ENCODE measurements at places on chromosomes 3 and 15.
A peak's percentile ranks its signal among the peaks of the same experiment; 100 is the strongest.

DNA sequence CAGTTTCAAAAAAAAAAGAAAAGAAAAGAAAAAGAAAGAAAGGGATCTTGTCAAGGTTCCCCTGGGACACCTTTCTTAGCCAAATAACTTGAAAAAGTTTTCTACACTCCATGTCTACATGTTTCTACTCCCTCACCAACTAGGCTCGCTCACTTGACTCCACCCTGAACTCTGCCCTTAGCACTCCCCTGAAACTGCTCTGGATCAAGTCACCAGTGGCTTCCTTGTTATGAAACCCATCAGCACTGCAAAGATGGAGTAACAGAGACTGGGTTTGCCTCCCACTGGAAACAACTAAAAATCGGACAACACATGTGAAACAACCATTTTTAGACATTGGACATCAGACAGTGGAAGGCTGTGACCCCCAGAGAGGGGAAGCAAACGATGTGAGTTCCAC lies 36.8 kb downstream of the TMEM40 start:
- DNase-seq, result no peak

DNA sequence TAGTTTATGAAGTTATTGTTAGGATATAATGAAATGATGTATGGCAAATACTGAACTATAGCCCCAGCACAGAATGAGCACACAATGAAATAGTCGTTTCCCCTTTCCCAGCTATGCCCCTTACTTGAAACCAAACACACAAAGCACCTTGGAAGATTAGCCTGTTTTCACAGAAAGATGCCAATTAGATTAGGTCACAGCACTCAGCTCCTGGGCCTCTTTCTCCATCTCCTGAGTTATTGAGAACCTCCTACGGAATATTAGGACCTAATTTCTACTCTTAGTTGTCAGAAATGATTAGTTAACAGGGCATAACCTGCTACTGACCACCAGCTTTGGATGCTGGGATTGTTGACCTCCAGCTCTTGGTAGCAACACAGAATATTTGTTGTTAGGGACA lies 269.4 kb upstream of the ROPN1 start:
- DNase-seq, result no peak

DNA sequence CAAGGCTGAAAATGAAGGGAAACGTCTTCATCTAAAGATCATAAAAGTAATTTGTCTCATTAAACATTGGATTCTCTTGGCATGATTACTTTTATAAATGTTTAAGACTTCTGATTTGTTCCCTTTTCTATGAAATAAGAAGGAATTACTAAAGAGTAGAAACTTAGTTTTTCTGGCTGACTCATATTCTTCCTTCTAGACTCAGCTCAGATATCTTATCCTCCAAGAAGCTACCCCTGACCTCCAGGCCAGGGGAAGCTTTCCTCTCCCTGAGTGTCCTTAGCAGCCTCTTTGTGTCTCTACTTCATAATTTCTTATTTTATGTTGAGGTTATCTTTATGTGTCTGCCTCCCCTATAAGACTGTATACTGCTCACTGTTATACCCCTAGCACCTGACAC lies 291.9 kb upstream of the STT3B start:
- DNase-seq, result no peak

DNA sequence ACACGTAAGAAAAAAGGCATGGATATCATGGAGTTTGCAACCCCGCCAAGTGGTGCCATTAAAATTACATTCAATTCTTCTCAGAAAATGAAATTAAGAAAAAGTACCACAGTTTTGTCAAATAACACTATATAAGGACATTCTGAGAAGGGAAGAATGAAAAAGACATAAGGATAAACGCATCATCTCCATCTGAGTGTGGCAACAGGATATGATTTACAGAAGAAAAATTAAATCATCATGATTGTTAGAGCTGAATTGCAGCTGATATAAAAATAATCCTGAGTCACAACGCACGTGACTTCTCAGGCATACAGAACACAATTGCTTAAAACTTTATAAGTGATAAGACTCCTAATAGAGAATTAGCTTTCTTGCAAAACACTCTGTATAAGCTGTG lies 133.8 kb downstream of the GREM1 start:
- no peak for DNase-seq

DNA sequence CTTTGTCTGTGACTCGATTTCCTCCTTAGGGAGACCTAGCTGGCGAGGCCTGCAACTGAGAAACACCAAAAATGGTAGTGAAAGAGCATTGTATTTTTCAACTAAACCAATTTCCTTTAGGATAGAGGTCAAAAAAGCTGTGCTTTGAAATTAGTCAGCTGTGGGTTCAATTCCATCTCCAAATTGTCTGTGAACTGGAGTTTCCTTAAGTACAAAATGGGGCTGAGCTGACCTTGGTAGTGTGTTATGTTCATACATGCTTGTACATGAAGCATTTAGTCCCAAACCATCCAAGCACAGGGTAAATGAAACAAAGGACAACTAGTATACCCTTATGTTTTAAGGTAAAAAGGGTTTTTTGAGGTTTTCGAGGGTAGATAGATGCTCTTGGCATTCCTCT lies 99.3 kb downstream of the RARB start:
- DNase-seq, result no peak

DNA sequence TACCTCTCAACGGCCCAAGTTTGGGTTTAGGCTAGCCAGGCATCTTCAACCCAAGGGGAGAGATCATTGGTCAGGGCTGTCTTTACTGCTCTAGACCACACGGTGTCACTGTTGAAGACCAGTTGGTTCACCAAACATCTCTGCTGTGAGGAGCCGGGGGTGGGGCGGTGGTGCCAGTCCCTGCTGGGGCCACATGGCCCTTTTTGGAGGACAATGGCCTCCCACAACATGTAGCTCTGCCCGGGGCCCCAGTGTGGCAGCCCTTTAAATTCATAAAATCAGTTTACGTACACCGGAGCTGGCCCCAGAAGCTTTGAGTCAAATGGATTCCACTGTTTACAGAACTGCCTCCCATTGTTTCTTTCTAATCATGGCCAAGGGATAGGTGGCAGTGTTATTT lies 19.1 kb upstream of the TM4SF18 start:
- DNase-seq, result peak; percentile 0

GRCh38 chr3:100099621-100100020 lies 14.7 kb downstream of the FILIP1L start:
- no peak for DNase-seq

GRCh38 chr3:188590557-188590956 lies 436.6 kb downstream of the LPP start:
- DNase-seq, result no peak

- DNase-seq, result no peak
Measured at GRCh38 chr3:11211531-11212298, 57.4 kb downstream of the HRH1 start.

DNA sequence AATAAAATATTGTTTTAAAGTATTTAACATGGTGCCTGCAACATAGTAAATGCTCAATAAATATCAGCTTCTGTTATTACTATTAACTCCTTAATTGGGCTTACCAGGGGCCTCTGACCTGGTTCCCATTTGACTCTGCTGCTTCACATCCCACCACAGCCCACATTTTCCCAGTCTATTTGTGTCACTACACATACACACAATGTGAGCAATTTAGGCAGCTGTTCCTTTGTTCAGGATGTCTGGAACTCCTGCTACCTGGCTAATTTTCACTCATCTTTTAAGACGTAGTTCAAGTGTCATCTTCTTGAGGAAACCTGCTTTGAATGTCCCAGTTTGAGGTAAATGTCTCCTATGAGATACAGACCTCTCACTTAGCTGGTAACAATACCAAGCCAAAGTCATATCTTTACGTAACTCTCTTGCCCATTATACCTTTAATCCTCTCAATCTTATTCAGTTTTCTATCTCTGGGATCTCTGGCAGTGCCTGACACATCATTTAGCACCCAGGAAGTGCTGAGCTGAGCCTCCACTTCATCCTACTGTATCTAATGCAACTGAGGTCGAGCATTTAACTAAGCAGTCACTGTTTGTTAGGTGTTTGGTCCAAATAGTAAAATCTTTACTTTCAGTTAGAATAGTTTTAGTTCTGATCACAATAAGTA lies 4.4 kb downstream of the TGFBR2 start:
- DNase-seq, result no peak

- no peak for DNase-seq
Measured at GRCh38 chr15:93451822-93452221, 362.8 kb upstream of the RGMA start.

DNA sequence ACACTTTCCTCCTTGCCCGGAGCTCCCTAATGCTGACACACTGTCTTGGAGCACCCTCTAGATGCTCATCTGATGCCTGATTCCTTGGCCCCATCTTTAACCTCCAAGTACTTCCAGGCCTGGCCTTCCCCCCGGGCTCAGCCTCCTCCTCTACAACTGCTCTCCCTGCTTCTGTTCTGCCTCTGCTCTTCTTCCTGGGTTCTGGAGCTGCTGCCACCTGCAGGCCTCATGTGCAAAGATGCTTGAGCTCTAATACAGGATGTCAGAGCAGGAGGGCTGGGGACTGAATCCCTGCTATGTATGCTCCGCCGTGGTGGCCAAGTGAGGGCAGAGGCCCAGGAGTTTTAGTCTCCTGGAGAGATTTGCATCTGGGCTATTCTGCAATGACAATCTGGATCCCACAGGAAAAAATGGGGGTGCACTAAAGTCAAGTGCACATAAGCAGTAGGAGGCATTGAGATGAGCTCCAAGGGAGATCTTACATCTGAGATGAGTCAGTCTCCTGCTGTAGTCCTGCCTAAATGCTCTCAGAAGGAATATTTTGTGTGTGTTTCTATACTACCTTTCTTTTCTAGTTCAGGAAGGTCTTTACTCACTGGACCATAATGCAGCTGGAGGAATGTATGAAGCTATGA lies 296.3 kb downstream of the UACA start:
- DNase-seq, result peak; percentile 44

DNA sequence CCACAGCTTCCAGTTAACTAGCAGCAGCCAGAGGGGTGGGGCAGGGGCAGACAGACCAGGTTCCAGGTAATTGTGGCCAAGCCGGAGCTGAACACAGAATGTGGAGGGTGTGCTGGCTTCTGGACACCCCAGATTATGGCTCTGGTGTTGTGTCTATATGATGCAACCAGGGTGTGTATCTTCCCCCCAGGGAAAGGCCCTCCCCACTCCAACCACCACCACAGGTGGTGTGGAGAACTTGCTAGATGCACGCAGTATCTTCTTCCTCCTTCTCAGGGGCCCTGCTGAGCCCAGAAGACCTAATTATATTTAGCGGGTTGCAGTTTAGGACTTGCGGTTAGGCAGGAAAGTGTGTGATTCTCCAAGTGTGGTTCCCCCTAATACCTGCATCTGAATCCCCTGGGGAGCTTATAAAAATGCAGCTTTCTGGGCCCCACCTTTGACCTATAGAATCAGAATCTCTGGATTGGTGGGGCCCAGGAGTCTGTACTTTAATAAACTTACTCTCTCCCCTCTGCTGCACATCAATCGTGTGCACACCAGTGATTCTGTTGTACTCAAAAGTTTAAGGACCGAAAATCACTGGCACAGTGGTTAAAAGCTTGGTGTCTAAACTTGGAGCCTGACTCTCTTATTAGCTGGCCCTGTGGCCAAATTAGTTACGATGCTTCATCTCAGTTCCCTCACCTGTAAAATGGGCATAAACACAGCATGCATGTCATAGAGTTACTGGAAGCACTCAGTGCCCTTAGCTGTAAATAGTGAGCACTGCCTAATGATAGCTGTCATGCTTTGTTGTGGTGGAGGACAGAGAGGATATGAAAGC lies 379.1 kb upstream of the PROK2 start:
- no peak for DNase-seq

- DNase-seq, result no peak
Measured at GRCh38 chr3:12484983-12485327, 675 bp downstream of the TSEN2 start.

- no peak for DNase-seq
Measured at GRCh38 chr3:14235912-14236295, 57.3 kb downstream of the LSM3 start.

GRCh38 chr3:136750209-136750896 lies 1.8 kb downstream of the STAG1 start:
- DNase-seq, result no peak

DNA sequence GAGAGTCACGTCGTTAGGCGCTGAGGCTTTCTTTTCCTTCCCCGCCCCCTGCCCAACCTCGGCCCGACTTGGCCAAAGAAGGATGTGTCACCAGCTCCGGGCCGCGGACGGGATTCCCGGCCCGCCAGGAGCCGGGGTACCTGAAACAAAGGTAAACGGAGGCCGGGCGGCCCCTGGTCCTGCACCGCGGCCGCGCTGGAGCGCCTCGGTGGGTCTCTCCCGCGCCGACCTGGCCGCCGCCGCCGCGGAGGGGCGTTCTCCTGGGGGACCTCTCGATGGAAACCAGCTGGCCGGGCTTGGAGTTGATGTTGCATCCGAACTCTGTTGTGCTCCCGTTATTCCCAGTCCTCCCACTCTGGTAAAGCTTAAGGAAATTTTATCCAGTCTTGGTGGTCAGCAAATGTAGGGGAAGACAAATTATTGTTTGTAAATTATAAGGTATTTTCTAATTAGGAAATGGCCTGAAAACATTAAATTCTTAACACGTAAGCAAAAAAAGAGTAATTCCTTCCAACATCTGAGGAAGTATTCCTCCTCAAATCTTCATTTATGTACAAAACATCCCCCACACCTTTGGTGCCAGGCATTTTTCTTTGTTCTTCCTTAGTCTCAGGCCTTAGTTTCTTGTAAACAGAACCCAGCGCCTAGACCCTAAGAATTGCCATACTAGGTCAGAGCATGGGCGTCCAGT lies 888 bp downstream of the PPP2R3A start:
- DNase-seq, result no peak

GRCh38 chr3:148307443-148307843 lies 390.3 kb upstream of the AGTR1 start:
- no peak for DNase-seq

DNA sequence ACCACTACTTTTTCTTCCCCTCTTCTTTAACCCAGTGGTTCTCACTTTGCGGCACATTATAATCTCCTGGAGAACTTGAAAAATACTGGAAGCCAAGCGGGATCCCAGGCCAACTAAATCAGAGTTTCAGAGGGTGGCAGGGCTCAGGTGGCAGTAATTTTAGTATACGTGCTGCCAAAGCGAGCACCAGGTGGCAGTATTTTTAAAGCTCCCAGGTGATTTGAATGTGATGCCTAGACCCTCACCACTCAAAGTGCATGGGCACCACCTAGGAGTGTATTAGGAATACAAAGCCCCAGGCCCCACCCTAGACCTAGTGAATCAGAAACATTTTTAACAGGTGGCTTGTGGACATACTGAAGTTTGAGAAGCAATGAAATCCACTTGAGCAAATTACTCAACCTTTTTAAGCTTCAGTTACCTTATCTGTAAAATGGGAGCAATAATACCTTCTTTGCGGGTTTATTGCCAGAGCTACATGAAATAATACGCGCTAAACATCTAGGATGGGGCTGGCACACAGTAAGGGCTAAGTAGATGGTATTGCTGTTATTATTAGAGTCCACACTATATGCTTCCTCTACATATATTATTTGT lies 8.3 kb downstream of the B3GALNT1 start:
- peak; percentile 3 for DNase-seq

- DNase-seq, result no peak
Measured at GRCh38 chr3:106485802-106486201, 617.0 kb upstream of the CBLB start.

Data from activated CD4-positive, alpha-beta T cell treated with anti-CD3 and anti-CD28 coated beads, Interleukin-2, amount 50 U/mL, for 1 hour (primary cell).